ENCODE measurements at places on chromosomes 12 and 14. TPM values are rescaled to one million over a fixed set of nuclear protein-coding genes. Genes with fewer than 3 reads are reported as not detected.

Gene GEMIN2
- 16.1 TPM for total RNA-seq

Gene RNASE7
- total RNA-seq, result not detected

Gene NYNRIN
- 33.5 TPM for total RNA-seq

Gene ZNF10
- total RNA-seq, result 29.8 TPM

Gene AKAP5
- 0.15 TPM for total RNA-seq

Gene ATG14
- total RNA-seq, result 13.5 TPM

Gene ANKS1B
- 11.3 TPM for total RNA-seq

Gene MANSC4
- total RNA-seq, result not detected

Gene DHRS2
- 0.42 TPM for total RNA-seq

Gene PLEKHG7
- total RNA-seq, result not detected

Gene THAP2
- total RNA-seq, result 7.9 TPM

Gene CLEC9A
- total RNA-seq, result not detected

DNA sequence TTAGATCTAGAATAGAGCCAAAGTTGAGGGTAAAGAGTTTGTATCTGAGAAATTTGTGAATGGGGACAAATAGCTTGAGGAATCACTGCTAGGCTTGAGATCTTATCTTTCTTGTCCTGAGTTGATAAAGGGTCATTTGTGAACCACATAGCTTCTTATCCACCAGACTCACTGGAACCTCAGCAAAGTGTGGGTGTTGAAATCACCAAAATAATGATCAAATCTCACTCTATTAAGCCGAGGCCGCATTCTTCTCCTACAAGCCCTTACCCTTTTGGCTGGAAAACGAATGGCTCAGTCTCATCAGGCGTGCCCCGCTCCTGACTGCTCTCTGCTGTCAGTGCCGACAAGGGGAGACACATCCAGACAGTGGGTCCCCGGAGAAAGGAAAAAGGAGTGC, 240.6 kb downstream of the EGLN3 start:
- H3K27me3 ChIP-seq, result no peaks in the 10 kb centered on the region
- H3K27ac ChIP-seq, result no peak overlapping the region
- no peaks in the 10 kb centered on the region for H3K36me3 ChIP-seq
- no peak overlapping the region for H3K4me3 ChIP-seq

GRCh38 chr14:100440207-100440631, 117.1 kb downstream of the SLC25A47 start:
- H3K27ac ChIP-seq, result peak overlapping the region; percentile 63
- H3K27me3 ChIP-seq, result no peaks in the 10 kb centered on the region
- H3K36me3 ChIP-seq, result no peaks in the 10 kb centered on the region
- H3K4me1 ChIP-seq, result peaks cover 57% of the 10 kb centered on the region

DNA sequence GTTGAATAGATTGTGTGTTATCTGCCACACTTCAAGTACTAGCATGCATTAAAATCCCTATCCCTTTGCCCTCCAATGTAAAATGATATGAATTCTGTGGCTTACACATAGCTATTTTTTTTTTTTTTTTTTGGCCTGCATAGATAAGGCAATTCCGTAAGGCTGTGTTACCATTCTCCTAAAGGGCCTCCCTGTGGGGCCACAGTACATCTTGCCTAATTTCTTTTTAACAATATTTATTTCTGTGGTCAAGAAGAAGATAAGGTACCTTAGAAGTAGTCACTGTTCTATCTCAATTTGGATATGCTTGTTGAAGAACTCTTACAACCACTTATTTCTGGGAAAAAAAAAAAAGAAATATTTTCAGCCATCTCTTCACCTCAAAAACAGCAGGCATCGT, 19.8 kb downstream of the FLRT2 start:
- H3K36me3 ChIP-seq, result peaks cover 4% of the 10 kb centered on the region
- no peak for DNase-seq
- H3K4me3 ChIP-seq, result no peak overlapping the region
- H3K27ac ChIP-seq, result no peak overlapping the region
- H3K27me3 ChIP-seq, result no peaks in the 10 kb centered on the region

DNA sequence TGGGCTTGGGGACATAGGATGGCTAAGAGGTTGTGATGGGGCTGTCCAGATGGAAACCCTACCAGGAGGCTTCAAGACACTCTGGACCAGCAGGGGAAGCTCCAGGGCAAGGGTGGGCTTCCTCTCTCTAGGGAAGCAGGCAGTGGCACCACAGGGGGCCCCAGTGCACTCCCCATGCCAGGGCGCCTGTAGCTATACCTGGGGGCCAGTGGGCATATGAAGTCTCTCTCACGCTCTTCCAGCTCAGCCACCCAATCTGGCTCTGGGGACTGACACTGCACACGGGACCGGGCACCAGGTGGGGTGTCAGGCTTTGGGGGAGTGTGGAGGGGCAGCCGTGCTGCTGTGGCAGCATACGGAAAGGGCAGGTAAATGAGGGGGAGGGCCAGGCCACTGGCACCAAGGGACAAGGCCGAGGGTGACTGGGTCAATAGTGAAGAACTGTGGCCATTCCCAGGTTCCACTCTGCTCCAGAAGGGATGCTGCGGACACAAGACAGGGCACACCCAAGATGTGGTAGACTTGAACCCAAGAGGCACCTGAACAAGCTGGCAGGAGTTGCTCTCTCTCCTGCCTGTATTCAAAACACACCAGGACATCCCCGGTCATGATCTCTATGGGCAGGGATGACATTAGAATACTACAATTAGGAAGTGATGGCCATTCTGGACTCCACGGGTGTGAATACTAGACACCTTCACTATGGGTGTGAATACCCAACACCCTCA, 27.5 kb downstream of the RFLNA start:
- DNase-seq, result no peak
- H3K27me3 ChIP-seq, result peaks cover 25% of the 10 kb centered on the region
- H3K36me3 ChIP-seq, result peaks cover 18% of the 10 kb centered on the region

DNA sequence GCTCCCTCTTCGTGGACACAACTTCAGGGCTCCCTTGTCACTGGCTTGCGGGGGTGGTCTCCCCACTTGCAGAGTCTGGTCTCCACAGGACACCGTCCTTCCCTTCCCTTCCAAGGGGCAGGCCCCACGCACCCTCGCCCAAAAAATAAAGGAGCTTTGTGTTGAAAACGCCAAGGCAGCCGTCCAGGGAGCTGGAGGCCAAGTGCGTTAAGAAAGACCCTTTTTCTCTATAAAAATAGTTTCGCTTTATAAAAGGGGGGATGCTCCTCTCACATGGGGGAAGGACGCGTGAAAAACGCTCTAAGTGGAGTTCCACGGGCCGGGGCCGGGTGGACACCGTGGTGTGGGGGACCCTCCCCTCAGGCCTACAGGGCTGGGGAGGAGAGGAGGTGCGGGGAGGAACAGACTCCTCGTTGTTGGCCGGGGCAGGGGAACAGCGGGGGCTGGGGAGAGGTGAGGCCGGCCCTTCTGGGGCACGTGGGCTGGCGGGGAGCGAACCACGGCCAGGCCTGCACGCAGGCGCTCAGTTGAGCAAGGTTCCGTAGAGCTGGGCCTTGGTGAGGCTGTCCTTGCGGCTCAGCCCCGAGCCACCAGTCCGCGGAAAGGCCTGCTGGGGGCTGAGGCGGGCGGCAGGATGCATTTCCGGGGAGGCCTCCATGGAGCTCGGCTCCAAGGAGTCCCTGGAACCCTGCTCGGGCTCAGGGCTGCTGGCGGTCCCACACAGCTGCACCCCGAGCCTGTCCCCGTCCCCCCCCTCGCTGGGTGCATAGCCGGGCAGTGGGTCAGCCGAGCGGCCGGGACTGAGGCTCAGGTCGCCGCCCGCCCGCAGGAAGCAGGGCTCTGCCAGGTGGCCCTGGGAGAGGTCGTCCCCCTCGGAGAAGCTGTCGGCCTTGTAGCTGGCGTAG, 49.5 kb downstream of the BEGAIN start:
- H3K27ac ChIP-seq, result no peak overlapping the region
- no peak overlapping the region for H3K4me3 ChIP-seq
- H3K36me3 ChIP-seq, result no peaks in the 10 kb centered on the region
- peaks cover 3% of the 10 kb centered on the region for H3K4me1 ChIP-seq
- peaks cover 9% of the 10 kb centered on the region for H3K27me3 ChIP-seq

GRCh38 chr12:118287728-118288127, 85.0 kb downstream of the TAOK3 start:
- no peak for DNase-seq
- H3K27ac ChIP-seq, result no peak overlapping the region
- H3K4me1 ChIP-seq, result no peaks in the 10 kb centered on the region
- H3K36me3 ChIP-seq, result no peaks in the 10 kb centered on the region
- H3K4me3 ChIP-seq, result no peak overlapping the region

DNA sequence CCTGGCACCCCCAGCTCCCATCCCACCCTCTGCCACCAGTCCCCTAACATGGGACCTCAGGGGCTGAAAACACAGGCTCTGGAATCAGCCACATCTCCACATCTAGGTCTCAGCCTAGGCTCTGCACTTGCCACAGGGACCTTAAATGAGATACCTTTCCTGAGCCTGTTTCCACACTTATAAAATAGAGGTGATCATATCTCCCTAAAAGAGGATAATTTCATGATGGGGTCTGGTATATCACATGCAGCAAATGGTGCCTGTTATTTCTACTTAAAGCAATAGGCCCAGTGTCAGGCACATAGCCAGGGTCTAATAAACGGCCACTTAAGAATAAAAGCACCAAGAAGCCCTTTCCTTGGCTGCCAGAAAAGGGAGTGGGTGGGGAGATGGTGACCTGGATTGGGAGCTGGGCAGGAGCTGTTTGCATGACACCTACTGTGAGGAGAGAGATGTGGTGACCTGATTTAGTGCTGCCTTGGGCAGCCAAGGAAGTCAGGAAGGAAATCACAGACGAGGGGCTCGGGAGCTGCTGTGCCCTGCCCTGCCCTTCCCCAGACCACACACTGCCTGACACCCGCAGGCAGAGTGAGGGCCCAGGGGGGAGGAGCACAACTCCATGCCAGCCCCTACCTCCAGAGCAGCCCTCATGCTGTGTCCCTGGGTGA, 71.2 kb downstream of the IRF2BPL start:
- H3K36me3 ChIP-seq, result no peaks in the 10 kb centered on the region
- H3K4me3 ChIP-seq, result no peak overlapping the region
- H3K4me1 ChIP-seq, result peaks cover 32% of the 10 kb centered on the region
- H3K27me3 ChIP-seq, result peaks cover 8% of the 10 kb centered on the region
- peak overlapping the region; percentile 100 for H3K27ac ChIP-seq

GRCh38 chr12:55850401-55850800, 7.7 kb upstream of the MMP19 start:
- no peaks in the 10 kb centered on the region for H3K36me3 ChIP-seq
- DNase-seq, result no peak
- H3K4me3 ChIP-seq, result no peak overlapping the region
- no peak overlapping the region for H3K27ac ChIP-seq

GRCh38 chr12:29804019-29804418, 20.3 kb upstream of the TMTC1 start:
- no peaks in the 10 kb centered on the region for H3K4me1 ChIP-seq
- H3K4me3 ChIP-seq, result no peak overlapping the region
- no peak for DNase-seq
- H3K36me3 ChIP-seq, result no peaks in the 10 kb centered on the region

DNA sequence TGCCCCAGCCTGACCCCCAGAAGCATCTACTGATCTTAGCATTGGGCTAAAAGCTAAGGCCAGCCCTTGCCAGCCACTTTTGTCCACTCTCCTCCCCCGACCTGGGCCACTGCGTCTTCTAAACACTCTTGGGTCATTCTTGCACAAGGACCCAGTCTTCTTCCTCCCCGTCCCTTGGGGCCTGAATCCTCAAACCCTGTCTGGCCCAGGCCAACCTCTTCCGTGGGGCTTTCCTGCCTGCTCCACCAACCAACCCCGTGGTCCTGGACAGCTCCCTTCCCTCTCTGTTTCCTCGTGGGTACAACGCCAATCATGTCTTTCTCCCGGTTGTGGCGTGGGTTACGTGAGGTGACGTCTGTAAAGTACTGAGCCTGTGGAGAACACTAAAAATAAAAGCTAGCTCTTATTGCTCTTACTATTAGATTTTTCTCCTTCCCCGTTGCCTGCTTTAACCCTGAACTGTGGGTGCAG, 21.5 kb downstream of the FAM222A start:
- peak; percentile 9 for DNase-seq
- H3K27me3 ChIP-seq, result peaks cover 3% of the 10 kb centered on the region
- H3K36me3 ChIP-seq, result no peaks in the 10 kb centered on the region
- peak overlapping the region; percentile 27 for H3K4me3 ChIP-seq

DNA sequence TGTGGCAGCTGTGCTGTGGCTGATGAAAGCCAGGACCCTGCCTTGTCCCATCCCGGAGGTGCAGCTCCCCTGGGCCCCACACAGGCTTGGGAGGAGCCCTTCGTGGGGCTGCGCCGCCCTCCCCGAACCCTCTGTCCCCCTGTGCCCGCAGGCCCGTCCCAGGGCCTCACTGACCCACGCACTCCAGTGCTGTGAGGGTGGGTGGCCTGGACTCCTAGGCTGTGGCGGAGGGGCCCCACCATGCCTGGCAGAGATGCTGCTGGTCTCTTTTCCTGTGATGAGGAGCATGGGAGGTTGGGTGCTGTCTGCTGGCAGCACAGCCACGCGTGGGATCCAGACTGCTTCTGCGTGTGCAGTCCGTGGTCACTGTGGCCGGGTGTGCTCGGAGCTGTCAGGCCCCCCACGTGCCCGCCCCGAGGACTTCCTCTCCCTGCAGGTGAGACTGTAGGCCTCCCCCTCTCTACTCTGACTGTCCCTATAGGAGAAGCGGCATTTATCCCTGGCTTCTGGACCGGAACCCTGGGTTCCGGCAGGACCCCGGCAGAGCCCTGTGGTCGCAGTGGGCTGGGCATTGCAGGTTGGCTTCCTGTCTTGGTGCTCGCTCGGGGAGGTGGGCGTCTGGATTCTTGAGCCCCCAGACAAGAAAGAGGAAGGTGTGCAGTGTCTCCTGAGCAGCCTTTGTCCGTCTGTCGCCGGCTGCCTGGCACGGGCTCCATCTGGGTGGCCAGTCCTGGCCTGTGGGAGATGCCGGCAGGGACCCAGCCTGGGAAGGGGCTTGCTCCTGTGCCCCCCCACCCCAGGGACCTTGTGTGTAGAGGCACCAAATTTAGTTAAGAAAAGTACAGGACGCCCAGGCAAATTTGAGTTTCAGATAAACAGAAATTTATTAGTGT, 2.3 kb downstream of the MTA1 start:
- H3K27me3 ChIP-seq, result peaks cover 9% of the 10 kb centered on the region
- no peak overlapping the region for H3K27ac ChIP-seq
- peak overlapping the region; percentile 30 for H3K4me3 ChIP-seq
